Activated gamma-delta T cell treated with Interleukin-2 at 50 U/mL for 16 hours (primary cell): ENCODE measurements at places on chromosomes 7 and 10.

DNA sequence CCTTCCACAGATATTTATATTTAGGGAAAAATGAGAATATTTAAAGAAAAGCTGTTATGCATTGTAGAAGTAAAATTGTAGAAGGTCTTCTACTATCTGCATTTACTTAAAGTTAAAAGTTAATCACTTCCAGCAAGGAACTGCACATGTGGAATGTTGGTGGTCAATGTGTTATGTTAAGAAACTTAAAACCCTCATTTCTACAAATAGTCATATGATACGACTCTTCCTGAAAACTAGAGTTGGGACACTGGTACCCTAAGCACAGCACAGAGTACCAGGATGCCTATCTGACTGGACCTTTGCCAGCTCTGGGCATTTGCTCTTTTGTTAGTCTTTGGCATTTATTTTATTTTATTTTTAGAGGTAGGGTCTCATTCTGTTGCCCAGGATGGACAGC lies 524.2 kb upstream of the GALNT17 start:
- no peak for DNase-seq

DNA sequence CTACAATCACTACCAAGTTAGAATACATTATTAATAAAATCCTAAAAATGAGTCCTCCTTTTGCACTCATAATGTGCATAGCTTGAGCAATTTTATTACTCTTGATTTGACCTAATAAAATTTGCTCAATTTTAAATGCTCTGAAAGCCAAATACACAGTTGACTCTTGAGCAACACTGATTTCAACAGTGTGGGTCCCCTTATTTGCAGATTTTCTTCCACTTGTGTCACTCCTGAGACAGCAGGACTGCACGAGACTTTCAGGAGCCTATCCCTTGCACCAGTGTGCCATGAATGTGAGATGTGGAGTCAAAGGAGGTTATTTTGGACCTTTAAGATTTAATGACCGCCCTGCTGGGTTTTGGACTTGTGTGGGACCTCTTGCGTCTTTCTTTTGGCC lies 23.2 kb downstream of the RNF216 start:
- DNase-seq: no peak

DNA sequence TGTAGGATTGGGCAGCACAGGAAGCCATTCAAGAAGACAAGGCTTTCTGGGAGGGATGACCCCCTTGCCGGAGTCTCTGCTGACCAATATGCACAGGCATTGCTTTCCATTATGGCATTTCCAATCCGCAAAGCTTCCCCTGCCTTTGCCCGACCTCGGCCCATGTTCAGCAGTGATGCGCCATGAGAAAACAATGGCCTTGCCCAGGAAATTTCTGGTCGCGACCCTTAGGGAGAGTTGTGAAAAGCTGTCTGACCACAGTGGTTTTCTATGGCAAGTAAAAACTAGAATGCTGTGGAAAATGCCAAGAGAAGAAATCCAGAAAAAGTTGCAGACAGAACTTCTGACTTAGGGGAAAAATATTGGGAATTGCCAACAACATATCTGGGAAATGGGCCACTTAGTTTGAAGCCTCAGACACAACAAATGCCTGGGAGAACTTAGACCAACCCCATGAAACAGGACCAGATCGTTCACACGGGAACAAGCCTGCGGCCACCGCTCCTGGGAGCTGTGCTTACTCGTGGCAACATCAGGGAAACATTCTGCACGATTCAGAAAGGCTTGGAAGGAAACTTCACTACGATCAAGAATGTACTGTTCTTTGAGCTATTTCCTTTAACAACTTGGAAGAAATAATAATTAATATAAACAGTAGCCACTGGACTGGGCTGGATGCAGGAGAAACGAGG lies 512.4 kb downstream of the TNS3 start:
- no peak for DNase-seq

GRCh38 chr7:80135309-80136104 lies 876 bp downstream of the GNAI1 start:
- peak; percentile 3 for DNase-seq

- no peak for DNase-seq
These were observed 356.5 kb upstream of the KLF6 start for GRCh38 chr10:4141471-4141870.

DNA sequence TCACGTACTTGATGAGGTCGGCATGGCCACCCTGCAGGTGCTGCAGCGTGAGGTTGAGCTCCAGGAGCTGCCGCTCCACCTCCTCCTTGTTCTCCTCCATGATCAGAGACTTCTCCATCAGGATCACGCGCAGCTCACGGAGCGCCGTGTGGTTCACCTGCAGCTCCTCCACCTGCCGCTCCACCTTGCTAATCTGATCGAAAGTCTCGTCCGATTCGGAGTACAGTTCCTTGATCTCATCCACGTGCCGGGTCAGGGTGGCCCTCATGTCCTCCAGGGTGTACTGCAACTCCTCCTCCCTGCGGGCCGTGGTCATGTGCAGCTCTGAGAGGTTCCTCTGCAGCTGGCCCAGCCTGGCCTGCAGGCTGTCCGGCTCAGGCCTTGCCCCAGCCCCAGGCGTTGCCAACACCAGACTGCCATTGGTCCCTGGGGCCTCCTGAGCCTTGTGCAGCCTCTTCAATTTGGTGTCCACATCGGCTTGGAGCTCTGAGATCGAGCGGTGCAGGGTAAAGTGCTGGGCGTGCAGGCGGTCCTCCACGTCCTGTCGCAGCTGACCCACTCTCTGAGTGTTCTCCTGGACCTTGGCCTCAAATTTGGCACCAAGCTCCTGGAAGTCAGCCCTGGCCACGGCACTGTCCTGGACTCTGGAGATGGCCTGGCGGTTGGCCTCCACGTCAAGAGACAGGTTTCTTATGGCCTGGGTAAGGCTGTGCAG lies 13.9 kb downstream of the MMRN2 start:
- no peak for DNase-seq

DNA sequence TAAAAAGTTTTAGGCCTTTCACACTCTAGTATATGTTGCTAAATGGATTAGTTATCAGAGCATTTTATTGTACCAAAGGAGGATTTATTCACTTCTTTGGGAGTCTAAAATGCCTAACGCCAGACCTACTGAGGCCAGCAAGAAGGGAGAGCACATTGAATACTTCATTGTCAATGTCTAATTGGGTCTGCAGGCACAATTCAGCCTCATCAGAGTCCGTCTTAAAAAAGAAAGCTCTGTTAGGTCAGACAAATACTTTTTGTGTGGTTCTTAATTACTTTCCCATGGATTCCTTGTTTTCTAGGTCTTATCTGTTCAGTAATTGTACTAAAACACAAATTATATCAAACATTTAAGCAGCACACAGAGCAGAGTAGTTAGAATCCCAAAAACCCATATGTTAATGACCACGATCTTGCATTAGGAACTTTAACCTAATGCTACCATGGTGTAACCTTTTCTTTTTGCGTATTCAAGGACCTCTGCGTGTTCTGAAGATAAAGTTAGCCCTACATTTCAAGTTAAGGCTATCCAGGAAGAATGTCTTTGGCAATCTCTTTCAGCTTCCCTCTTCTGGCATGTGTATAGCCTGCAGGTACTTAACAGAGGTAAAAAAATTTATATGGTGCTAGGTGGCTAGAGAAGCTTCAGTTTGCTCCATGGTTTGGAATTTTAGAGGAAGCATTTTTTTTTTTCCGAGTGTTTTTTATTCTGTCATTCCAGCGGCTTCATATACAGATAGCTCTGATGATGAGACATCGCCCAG lies 45.7 kb upstream of the STRIP2 start:
- no peak for DNase-seq

DNA sequence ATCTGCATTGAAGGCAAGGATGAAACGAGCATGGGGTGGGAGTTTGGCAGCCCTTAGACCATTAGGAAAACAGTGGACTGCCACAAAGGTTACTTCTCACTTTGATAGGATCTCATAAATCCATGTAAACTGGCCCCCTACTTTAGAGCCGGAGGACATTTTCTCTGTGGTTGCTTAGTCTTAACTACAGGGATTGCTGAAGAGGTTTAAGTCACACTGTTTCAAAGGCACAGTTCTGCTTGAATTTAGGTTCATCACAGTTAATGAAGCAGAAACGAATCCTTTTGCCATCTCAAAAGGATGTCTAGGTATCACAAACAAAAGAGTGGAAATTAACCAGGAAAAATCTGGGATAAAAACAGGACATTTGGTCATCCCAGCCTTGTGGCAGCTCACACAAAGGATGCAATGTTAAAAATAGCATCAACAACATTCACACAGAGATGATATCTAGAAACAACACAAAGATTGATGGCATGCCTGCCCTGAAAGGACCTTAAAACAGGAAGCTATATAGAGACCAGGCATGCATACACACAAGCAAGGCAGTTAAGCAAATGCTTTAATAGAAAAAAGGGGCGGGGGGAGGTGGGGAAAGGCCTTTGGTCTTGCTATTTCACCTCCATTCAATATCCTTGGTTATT lies 74.0 kb downstream of the DOCK4 start:
- DNase-seq: no peak

DNA sequence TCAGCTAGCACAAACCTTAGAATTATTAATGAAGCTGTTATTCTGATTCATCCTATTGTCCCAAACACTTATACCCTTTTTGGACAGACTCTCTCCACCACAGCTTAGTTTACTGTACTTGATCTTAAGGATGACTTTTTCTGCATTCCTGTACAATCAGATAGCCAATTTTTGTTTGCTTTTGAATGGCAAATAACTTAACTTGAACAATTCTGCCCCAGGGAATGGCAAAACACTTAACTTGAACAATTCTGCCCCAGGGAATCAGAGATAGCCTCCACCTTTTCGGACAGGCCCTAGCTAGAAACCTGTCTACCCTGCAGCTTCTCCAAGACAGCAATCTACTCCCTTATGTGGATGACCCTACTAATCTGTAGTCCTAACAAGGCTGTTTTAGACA lies 668.0 kb upstream of the LRRTM3 start:
- no peak for DNase-seq
